ENCODE measurements at places on chromosomes 6 and 20.

- DNase-seq = peak; percentile 23
Observed at GRCh38 chr6:138403324-138403800, 661 bp upstream of the HEBP2 start.

DNA sequence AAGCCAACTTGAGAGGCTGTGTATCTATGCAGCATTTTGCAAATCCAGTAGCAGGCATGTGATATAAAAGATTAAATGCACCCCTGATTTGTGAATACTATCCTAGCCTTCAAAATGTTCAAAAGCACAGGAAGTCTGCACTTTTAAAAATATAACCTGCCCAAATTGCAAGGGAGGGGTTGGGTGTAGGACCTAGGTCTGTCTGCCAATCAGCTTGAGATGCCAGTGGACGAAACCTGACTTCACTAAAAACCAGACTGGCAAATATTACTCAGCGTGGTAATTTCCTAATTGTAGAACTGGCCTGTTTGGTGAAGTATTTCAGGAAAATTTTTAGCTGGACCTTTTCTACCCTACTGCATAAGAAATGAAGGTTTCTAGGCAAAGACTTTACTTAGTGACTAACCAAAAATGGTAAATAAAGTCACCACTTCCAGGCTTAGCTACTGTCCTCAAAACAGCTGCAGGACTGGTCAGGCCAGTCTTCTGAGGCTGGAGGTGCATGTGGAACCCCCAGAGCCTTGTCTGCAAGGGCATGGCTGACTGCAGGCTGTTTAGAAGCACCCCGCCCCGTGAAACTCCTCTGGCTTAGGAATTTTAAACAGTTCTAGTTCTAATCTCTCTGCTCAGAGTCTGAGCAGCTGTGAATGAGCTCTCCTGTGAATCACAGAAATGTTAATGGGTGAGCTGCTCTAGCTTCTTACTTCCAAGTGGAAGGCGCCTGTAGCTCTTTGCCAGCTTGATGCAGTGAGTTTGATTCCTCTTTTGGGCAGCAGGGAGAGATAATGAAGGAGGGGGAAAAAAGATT is 104.4 kb upstream of the ESR1 start:
- no peak for DNase-seq

DNA sequence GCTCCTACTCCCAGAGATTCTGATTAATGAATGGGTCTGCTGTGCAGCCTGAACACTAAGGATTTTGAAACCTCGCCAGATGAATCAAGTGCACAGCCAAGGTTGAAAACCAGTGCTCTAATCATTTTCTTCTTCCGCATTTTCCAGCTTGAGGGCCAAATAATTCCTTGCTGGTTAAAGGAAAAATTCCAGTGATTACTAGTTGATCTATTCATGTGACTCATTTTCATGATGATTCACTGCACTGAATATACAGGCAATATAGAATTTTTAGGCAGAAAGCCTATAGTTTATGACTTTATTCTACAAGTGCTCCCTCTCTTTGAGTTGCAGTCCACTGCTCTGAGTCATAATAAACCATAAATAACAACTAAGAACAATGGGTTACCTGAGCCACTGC is 80.6 kb upstream of the PROKR2 start:
- DNase-seq = no peak

- DNase-seq = peak; percentile 78
Observed at GRCh38 chr20:2756056-2756611, 44.3 kb downstream of the CPXM1 start.

GRCh38 chr6:107344383-107344782 is 115.0 kb downstream of the PDSS2 start:
- no peak for DNase-seq

DNA sequence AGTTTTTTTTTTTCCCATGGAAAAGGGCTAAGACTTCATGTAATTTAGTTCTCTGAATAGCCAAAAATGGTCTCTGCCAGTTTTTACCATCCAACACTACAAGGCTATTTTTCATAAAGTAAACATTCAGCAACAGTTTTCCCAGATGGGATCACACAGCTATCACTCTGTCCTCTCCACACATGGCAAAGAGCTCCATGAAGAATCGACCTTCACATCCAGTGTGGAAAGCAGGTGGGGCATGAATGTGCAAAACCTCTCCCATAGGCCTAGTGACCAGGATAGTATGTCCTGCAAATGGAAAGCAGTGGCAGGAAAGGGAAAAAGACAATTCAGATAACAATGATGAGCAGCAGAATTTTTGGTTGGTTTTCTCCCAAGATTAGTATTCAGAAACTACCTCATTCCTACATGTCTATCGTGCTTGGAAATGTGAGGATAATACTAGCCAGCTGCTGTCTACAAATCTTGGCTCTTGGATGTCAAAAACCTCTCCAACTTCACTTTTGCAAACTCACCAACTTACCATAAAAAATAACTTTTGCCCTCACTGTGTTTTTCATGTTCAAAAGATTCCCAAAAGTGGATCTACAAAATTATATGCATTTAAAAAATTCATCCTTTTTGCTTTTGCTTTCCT is 159.7 kb upstream of the MCHR2 start:
- no peak for DNase-seq

- DNase-seq = peak; percentile 96
Observed at GRCh38 chr6:26473758-26474438, 16.1 kb downstream of the BTN2A1 start.

GRCh38 chr20:16293590-16293989 is 279.7 kb downstream of the KIF16B start:
- peak; percentile 41 for DNase-seq

DNA sequence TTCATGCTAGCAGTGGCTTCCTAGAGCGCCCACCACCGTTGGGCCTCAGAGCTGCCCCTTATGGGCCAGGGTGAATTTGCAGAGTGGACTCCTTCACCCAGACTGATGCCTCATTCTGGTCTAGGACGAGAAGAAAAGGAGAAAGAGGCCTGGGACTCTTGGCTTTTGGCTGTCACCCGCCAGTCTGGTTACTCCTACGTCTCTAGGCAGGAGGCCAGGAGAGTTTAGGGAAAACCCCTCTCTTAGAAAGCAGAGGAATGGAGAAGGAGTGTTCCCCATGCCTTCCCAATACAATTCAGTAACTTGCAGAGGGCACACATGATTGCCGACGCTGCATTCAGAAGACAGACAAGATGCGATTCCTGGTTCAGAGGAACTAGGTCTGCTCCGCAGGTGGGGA is 70.1 kb downstream of the CDC5L start:
- peak; percentile 44 for DNase-seq

DNA sequence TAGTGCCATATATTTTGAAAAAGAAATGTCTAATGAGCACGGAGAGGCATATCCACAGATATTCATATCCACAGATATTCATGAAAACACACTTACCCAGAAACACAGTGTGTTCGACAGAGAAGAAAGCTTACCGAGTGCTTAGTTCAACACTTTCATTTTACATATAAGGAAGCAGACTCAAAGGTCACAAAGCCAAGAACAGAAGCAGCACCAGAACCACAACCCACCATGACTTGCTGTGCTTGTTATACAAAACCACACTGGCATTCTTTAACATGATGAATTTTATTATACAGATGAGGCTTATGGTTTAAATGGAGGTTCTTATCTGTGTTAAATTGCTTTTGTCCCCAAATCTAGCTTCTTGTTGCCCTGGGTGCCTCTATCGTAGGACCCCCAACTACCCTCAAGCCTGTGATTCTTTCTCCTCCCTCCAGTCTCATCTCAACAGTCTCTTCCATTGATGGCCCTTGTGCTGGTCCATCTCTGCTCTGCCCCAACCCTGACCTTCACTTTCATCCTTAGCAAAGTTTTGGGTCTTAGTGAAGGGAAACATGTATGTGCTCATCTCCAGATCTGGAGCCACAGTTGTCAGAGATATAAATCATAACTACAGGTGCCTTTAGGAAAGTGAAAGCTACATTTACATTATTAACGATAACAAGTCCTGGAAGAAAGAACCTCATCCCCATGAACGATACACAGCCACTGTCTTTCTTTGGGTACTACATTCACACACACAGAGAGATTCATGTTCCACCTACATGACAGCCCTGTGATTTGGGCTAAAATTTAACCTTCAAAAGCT is 40.0 kb downstream of the SF3B5 start:
- DNase-seq = no peak

DNA sequence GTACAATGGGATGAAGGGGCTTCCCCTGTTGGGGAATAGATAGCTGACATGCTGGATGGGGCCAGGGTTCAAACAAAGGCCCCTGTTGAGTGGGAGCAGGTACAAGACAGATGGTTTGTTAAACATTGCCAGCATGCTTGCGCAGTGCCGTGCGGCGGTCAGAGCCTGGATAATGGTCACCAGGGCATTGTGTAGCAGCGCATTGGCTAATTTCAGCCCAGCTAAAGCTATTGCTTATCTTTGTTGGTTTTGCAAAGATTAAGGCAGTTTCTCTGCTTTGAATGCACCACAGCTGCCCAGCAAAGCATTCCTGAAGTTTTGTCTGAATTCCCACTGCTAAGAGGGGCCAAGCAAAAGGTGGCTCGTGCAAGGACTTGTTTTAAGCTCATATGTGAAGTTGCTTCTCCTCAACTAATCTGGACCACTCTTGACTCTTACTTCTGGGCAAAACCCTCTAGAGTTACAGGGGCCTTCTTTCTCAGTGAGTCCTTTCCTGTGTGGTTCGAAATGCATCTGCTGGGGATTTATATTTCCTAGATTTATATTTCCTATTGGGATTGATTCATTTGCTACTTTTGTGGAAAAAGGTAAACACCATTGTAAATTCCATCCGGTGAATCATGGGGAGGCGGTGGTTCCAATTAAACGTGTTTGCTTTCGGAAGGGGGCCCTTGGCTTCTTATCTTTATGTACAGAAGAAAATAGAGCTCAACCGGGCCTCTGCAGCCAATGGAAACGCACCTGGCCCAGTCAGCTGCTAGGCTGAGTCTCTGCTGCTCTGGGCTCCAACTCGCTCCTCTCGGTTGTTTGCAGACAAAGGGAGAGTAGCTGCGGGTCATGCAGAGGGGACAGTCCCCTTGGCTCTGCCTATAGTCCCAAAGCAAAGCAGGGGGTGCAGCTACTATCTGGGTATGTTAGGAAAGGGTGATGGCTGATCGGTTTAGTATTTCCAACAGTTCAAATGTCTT is 72.1 kb downstream of the FOXA2 start:
- no peak for DNase-seq

GRCh38 chr6:20409427-20409971 is 7.8 kb downstream of the E2F3 start:
- DNase-seq = no peak

DNA sequence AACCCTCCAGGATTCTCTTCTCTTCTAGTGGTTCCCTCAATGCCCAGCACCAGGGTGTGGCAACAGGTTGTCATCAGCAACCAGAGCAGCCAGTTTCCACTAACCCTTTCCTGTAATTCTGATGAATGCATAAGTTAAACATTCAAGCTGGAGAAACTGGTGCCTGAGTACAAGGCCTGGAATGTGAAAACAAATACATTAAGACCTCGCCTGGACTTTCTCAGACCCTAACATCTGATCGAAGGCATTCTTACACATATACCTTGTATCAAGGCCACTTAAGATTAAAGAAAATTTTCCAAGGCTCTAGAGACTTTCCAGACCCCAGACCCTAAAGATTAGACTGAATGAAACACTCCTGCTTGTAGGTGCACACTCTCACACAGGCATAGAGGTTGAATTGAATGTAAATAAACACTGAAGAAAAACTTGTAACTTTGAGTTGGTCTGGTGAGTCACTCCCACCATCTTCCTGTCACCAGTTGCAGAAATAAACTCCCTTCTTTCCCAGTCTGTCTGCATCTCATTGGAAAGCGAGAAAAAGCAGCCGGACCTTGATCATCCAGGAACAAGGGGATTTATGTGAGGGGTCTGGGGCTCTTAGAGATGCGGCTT is 9.0 kb downstream of the LRP11 start:
- peak; percentile 95 for DNase-seq

Measured in cardiac fibroblast (primary cell).